Stimulated activated CD8-positive, alpha-beta memory T cell treated with anti-CD3 and anti-CD28 coated beads, Interleukin-12 subunit alpha, Interleukin-12 subunit beta, amount 100 ng/mL, for 4 hours (primary cell): ENCODE measurements at places on chromosomes 5 and 9.

DNA sequence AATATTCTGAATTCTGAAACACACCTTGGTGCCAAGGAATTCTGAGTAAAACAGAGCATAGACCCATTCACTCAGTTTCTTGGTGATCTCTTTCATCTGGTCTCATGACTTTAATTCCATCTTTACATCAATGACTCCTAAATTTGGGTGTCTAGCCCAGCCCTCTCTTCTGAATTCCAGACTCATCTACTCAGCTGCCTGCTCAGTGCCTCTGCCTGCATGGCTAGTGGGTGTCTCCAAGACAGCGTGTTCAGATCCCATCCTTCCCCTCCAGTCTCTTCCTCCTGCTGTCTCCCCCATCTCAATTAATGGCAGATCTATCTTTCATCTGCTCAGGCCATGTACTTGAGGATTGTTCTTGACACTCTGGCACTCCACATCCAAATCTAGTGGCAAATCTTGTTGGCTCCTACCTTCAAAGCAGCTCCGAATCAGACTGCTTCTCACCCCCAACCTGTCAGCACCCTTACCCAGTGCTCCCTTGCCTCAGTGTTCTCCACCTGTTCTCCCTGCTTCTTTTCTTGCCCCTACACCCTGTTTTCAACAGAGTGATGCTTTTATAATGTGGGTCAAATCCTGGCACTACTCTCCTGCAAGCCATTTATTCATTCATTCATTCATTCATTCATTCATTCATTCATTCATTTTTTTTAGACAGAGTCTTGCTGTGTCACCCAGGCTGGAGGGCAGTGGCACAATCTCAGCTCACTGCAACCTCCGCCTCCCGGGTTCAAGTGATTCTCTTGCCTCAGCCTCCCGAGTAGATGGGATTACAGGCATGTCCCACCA, 5.3 kb downstream of the CAVIN4 start:
- DNase-seq, result no peak

DNA sequence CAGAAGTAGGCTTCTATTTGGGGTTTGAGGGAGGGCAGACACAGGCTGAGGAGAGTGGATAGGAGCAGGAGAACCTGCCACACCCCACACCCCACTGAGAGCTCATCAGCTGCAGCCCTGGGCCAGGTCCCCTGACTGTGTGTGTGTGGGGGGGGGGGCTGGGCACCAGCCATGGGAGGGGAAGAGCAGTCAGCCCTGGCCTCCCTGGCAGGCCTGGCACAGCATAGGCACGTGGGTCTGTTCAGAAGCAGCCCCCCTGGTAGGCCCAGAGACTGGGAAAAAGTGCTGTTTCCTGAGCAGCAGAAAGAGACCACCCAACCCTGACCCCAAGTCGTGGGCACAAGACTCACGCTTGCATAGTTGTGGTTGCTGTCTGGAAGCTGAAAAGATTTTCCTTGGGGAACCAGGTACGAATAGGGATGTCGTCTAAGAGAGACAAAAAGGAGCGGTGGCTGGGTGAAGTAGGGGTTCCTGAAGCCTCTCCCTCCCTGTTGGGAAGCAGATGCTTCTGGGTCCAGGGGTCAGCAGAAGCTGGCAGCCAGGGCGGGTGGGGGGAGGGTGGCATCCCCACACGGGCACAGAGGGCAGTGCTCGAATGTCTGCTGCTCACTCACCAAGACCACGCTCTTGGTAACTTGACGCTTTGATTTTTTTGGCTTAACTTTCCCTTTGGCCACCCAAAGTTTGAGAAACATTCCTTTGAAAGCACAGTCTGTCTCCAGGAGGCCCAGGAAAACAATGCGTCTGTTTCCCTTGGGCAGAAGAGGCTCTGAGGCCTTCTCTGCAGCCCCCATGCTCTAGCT, 2.9 kb downstream of the NSMF start:
- DNase-seq, result no peak

DNA sequence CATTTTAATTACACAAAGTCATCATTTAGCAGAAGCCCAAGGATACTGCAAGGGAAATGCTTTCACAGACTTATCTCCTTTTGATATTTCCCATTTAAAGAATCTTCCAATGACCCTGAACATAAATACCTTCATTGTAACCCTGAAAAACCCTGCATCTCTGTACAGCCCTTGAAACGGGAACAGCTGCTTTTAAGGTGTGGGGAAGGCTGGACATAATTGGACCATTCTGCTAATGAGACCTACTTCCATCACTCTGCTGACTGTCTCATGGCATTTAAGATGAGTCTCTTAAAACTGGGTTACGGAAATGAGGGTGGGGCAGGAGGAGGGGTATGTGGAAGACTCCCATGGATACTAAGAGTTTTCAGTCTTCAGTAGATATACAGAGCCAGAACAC, 485.8 kb downstream of the BRINP1 start:
- no peak for DNase-seq

DNA sequence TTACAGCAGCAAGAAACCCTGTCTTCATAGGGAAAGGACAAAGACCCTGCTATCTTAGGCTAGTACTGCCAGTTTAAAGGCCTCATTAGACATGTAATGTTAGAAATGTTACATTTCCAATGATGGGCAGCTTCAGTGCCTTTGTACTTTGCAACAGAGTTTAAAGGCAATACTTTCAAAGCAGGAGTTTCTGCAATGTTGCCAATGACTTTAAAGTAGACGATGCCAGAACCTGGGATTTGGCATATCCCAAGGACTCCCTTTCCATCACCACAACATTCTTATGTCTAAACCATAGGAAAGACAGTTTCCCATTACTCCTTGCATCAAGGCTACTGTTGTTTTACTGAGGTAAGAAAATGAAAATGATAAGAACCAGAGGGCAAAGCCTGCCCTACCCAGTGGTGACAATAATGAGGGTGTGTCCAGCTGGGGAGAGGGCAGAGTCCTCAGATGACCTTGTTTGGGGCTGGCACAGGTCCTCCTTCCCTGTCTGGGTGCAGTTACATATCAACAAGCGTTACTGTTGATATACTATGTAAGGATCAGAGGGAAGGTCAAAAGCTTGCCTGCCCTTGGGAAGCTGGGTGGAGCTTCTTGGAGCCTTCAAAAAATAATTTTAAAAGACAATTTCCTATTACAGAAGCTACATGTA, 27.5 kb upstream of the MLANA start:
- no peak for DNase-seq

DNA sequence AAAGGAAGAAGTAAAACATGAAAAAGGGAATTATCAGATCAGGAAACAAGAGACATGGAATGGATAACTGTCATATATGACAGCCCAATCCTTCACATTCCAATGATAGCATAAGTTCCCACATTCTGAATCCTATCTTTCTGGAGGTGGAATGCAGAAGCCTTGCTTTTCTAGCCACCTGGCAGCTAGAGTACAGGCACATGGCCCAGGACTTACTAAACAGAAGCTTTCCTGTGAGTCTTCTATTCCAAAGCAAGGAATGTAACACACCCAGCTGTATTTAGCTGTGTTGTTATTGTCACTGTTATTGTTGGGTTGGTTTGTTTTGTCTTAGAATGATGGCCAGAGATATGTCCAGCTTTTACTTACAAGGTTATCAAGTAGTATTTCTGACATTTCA, 780.5 kb upstream of the ZNF608 start:
- no peak for DNase-seq

DNA sequence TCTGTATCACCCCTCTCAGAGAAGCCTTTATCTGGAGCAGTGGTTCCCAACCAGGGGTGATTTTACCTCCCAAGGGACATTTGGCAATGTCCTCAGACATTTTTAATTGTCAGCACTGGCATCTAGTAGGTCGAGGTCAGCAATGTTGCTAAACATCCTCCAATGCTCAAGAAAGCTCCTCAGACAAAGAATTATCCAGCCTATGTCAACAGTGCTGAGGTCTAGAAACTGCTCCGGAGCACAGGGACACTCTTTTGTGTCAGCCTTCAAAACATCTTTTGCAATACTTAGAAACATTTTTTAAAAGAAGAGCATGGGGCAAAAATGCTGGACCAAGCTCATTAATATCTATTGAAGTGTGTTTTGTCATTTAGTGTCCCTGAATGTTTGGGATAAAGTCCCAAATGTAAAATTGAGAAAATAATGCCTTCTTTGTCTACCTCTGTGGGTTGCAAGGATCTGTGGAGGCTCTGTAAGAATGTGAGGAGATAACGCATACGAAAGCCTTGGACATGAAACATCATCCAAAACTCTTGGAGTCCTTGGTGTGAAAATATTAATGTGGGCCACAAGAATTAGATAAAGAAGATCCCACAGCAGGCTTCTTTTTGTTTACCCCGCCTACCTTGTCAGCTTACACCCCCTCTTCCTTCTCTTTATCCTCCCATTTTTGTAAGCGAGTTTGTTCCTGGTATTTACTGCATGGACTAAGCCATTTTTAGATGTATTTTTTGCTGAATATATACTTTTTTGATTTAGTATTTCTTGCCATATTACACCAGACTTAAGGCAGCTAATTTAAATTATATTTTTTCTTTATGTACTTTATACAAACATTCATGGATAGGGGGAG, 193.5 kb downstream of the CD180 start:
- DNase-seq, result no peak

GRCh38 chr5:160966921-160967320, 114.9 kb upstream of the ATP10B start:
- DNase-seq, result no peak

- no peak for DNase-seq
Observed at GRCh38 chr5:169742771-169743296, 105.8 kb downstream of the DOCK2 start.

GRCh38 chr9:115202181-115202580, 84.2 kb upstream of the TNC start:
- DNase-seq, result no peak

GRCh38 chr9:121271368-121272341, 3.7 kb downstream of the GSN start:
- DNase-seq, result no peak

DNA sequence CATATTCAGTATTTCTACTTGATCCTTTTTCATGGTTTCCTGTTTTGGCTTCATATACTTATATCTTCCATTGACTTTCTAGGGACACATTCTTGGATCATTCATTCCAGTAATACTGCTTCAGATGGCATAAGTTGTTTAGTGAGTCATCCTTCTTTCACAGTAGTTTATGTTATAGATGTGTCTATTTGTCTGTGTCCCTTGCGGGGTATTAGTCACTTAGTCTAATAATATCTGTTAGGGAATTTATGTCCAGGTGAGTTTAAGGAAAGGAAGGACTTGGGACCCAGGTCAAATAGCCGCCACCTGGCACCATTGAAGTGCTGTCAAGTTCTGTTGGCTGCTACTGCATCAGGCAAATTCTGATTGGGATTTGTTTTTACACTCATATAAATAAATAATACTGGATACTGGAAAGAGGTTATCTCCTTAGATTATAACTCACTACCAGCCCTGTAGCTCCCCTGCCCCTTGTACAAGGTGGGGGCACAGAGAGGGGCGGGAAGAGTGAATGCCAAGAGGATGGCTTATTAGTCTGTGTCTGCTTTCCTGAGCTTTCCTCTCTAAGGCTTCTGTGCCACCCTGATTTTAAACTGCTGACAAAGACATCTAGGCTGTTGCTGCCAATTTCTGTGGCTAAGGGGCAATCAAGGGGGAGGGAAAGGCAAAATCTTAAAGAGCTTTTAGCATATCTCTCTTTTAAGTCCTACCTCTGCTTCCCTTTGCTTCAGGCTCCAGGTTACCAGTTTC, 64.9 kb downstream of the CDC42SE2 start:
- DNase-seq, result no peak

DNA sequence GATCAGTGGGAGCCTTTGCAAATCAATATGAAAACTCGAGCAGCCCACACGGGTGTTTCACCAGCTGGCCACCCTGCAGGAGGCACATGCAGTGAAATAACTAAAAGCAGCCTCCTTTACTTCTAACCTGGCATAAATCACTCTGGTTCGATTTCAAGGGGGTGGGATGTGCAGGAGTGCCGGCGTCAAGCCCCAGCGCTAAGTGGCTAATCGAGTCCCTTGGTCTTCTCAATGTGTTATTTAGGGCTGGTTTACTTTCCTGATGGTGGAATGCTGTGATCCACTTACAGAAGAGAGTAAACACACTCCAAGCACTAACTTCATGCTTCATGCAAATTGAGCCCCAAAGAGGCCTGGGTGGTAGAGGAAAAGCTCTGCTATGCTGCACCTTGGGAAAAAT, 109.4 kb downstream of the TMEM174 start:
- no peak for DNase-seq

DNA sequence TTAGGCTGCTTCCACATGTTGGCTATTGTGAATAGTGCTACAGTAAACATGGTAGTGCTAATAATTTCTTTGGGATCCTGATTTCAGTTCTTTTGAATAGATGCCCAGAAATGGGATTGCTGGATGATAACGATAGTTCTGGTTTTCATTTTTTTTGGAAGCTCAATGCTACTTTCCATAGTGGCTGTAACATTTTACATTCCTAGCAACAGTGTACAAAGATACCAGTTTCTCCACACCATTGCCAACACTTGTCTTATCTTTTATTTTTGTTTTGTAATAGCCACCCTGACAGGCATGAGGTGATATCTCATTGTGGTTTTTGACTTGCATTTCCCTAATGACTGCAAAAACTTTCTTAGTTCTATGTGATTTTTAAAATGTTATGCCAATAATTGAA, 68.8 kb upstream of the LRRC70 start:
- DNase-seq, result no peak

DNA sequence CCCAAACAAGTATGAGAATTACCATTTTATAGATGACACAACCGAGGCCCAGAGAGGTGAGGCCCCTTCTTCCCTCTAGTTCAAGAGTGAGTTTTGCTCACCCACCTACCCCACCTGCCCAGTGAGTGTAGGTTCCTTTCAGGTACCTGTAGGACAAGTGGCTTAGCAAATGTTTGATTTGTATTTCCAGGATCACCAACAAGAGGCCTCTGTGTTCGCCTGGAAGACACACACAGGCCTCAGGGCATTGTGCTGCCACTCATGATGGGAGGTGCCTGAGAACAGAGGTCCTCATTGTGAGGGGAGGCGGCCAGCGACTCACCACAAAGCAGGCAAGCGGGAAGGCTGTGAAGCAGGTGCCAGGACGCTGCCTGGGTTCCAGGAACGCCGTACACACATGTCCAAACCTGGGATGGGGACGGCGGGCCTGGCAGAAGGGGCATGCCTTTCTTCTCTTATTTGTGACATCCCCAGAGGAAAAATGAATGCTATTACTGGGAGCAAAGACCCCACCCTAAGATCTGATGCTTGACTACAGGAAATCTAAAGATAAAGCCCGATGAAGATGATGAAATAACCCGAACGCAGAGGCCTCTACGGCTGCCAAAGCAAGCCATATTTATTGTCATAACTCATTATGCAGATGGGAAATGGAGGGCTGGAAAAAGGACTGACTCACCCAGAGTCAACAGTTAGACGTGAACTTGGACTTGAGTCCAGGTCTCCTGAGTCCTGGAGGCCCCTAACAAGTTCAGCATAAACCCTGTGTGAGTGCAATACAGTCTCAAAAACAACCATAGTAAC, 60.2 kb upstream of the SLC25A51 start:
- DNase-seq, result no peak
